NCI-H1417 (cell line): ENCODE measurements at places on chromosomes 16 and 17.
A peak's percentile ranks its signal among the peaks of the same experiment; 100 is the strongest.

DNA sequence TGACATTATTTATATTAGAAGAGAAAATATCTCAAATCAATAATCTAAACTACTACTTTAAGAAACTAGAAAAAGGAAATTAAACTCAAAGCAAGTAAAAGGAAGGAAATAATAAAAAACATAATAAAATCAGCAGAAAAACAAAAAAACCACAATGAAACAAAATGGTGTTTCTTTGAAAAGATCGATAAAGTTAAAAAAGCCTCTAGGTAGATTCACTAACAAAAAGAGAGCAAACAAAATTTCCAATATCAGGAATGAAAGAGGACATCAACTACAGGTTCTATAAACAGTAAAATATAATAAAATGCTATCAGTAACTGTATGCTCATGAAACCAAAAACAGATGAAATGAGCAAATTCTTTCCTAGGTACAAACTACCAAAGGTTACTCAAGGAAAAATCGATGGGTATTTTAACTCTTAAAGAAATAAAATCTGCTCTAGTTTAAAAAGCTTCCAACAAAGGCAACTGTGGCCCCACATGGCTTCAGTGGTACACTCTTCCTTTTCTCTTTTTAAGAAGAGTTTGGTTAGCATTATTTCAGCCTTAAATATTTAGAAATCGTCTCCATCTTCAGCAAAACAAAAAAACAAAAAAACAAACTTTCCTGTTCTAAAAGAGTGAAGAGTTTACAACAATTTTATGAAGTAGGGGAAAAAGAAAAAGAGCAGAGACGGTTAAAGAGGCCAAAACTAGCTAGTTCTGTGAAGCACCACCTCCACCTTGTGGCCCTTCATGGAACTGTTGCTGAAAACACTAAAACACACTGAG, 102.2 kb downstream of the TRIM37 start:
- DNase-seq: peak; percentile 41

DNA sequence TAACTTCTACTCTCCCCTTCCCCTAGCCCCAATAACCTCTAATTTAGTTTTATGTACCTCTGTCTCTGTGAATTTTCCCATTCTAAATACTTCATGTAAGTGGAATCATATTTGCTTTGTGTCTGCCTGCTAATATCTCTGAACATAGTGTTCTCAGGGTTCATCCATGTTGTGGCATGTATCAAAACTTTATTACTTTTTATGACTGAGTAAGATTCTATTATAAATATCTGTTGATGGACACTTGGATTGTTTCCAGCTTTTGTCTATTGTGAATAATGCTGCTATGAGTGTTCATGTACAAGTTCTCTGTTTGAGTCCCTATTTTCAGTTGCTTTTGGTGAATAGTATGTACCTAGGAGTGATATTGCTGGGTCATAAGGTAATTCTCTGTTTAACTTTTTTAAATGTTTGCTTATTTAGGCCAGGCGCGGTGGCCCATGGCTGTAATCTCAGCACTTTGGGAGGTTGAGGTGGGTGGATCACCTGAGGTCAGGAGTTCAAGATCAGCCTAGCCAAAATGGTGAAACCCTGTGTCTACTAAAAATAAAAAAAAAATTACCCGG, 92.8 kb downstream of the CHD9 start:
- no peak for DNase-seq

DNA sequence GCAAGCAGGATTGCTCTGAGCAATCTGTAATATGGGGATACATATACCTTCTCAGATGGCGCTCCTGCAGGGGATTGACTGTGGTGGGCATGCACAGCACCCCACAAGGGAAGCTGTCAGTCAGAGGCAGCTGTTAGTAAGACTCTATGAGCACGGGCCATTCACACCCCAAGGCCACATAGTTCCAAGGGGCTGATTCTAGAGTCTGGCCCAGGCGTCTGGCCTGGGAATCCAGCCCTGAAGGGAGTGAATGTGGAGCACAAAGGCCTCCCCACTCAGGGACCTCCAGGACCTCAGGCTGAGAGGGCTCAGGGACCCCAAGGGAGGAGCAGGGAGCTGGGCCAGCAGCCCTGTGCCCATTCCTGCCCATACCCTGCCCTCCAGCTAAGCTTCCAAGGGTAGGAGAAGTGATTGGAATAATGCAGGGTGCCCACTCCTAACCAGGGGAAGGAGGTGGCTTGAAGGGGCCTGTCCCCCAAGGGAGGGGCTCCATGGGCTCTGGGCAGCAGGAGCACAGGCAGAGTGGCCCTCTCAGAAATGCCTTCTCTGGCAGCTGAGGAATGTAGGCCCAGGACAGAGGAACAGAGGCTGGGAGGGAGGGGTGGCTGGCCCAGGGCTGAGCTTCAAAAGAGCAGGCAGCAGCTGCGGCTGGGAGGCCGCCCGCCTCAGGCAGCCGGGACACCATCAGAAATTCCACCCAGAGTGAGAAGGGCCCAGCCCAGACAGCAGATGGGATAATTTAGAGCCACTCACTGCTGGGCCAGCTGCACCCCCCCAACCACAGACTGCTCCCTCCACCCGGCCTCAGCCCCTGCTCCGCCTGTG, 48.9 kb upstream of the MRPS23 start:
- DNase-seq: no peak

GRCh38 chr16:85420501-85421337, 192.4 kb upstream of the GSE1 start:
- DNase-seq: no peak

GRCh38 chr17:19579867-19580565, 46.4 kb downstream of the SLC47A1 start:
- DNase-seq: no peak

- no peak for DNase-seq
Observed at GRCh38 chr17:21689604-21690003, 2.7 kb upstream of the KCNJ18 start.

DNA sequence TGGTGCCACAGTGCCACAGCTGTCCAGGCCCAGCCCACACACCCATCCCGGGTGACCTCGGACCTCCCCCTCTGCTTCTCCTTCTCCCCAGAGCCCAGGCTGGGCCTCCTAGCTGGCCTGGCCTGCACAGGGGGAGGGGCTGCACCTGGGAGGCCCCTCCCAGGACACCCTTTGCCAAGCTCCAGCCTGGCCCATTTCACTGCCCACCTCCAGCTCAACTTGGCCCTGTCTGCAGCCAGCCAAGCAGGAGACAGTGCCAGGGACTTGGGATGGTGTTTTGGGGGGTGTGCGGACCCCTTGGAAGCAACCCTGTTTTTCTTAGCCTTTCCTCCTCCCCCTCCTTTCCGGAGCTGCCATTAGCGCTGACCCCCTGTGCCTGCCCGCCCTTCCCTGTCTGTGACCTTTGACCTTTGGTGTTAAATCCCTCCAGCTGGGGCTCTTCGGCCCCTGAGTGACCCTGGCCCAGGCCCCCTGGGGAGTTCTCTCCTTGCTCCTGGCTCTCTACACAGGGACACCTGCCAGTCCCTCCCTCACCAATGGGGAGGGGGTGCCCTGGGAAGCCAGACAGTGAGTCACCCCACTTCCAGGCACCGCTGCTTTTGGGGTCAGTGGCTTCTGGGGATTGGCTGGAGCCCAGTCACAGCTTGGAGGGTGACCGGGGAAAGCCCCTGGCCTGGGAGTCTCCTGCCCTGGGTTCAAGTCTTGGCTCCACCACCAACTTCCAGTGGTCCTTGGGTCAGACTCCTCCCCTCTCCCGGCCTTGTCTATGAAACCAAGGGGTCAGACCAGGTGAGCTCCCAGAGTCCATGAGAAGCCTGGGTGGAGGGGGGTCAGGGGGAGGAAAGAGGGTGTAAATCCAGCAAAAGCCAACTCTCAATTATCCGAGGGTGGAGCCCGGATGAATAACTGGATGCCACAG, 1.9 kb downstream of the GLIS2 start:
- DNase-seq: no peak

GRCh38 chr16:50266337-50267091, at the start of gene ADCY7:
TSS of gene ADCY7 (plus strand) at chr16:50266551. CDS start at chr16:50288180, 21,629 bp downstream.
- no peak for DNase-seq

DNA sequence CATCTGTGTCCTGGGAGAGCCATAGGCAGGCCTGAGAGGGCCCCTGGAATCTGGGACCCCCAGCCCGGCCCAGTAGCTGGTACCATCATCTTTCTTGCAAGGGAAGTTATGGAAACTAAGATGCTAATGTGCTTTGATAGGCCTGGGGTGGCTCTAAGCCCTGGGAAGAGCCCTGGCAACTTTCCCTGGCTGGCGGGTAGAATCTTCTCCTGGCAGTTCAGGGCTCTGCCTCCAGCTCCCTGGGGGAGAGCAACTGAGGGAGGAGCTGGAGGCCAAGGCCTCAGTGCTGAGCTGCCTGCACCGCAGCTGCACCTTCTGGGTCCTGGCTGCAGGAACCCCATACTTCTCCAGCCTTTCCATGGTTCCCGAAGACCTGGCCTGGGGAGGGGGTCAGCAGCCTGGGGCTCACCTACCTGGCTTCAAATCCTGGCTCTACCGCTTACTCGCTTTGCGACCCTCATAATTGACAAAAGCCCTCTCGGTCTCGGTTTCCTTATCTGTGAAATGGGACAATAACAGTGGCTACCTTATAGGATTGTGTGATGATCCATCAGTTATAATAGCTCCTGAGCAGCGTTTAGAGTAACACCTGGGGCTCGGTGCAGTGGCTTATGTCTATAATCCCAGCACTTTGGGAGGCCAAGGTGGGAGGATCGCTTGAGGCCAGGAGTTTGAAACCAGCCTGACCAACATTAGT, 333.7 kb downstream of the SEC14L1 start:
- DNase-seq: no peak

- no peak for DNase-seq
Observed at GRCh38 chr17:49522357-49522890, 27.3 kb downstream of the NGFR start.

DNA sequence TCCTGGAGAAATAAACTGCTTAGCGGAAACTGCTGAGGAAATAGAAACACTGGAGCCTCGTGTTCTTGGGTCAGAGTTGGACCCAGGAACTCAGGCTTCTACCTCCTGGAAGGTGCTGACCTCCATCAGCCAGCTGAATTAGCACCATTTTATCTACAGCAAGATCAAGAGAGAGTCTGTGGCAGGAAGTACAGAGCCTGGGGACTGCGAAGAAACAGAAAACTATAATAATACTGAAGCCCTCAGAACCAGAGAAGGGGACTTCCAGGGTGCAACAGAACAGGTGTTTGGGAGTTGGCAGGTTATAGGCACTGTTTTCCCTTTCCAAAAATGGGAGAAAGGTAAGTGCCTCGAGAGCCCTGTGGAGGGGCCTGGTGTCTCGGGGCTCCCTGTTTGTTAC, 379.7 kb downstream of the CA10 start:
- DNase-seq: no peak

- no peak for DNase-seq
Observed at GRCh38 chr16:9978160-9978725, 204.0 kb downstream of the GRIN2A start.
